ENCODE measurements at places on chromosomes 12 and 14. TPM values are rescaled to one million over a fixed set of nuclear protein-coding genes. Genes with fewer than 3 reads are reported as not detected.

KRT7 gene
- total RNA-seq, result 4.0 TPM

TEX52 gene
- total RNA-seq, result not detected

LRTM2 gene
- not detected for total RNA-seq

TAS2R13 gene
- total RNA-seq, result 5.0 TPM

DNA sequence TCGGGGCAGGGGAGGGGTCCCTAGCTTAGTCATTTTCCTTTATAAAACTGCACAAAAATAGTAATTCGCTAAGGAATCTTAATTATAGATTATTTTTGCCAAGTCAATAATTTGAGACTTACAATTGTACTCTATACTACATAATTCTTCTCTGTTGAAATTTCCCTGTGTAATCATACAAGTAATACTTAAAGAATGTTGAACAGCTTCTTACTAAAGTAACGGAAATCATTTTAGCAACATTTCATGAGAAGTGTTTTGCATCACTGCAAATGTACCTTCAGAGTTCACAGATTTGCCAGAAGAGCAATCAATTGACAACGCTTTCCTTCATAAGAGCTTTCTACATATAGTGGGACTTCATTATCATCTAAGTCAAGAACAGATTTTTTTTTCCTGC lies 7.9 kb upstream of the GNG2 start:
- no peak for DNase-seq

GRCh38 chr12:40313928-40314327 lies 89.1 kb downstream of the LRRK2 start:
- DNase-seq, result no peak

GRCh38 chr12:76830436-76830835 lies 48.4 kb downstream of the CSRP2 start:
- DNase-seq, result no peak

- DNase-seq, result no peak
These were observed 56.4 kb upstream of the PIWIL1 start for GRCh38 chr12:130281153-130281799.

- no peak for DNase-seq
These were observed 18.0 kb downstream of the GPRC5A start for GRCh38 chr12:12909228-12909994.

- no peak for DNase-seq
These were observed 16.3 kb downstream of the MAP4K5 start for GRCh38 chr14:50516091-50516490.

DNA sequence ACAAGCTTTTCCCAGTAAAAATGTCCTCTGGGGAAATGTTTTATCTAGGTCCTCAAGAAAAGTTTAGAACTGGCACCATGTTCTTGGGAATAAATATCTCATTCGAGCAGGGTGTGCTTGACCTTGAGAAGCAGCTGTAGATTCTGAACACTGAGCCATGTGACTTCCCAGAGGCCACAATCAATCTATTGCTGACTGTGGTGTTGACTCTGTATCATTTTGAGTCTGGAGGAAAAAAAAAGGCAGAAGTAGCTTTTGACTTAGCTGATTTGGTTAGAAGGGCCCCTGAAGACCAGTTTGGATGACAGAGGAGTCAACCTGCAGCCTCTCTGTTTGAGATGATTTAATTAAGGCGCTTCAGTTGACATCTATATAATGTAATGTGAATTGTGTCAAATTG lies 592.4 kb upstream of the SEL1L start:
- DNase-seq, result no peak

- no peak for DNase-seq
These were observed 11.6 kb downstream of the SETD3 start for GRCh38 chr14:99468836-99469592.

DNA sequence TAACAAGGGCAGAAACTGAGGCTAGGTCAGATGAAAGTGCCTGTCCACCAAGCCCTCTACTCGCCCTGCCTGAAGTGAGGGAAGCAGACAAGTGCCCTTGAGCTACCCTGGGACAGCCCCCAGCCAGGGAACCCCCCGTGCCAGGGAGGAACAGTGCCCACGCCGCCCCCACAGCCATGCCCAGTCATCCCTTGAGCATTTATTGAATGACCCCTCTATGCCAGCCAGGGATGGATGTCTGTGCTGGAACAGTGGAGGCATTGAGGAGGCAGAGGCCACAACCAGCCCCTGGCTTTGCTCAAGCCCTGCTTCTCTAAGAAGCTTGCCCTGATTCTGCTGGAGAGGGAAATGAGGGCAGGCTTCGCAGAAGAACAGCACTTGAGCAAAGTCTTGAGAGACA lies 3.7 kb upstream of the AQP6 start:
- no peak for DNase-seq

- no peak for DNase-seq
These were observed 51.0 kb upstream of the FERMT2 start for GRCh38 chr14:53001787-53002378.

DNA sequence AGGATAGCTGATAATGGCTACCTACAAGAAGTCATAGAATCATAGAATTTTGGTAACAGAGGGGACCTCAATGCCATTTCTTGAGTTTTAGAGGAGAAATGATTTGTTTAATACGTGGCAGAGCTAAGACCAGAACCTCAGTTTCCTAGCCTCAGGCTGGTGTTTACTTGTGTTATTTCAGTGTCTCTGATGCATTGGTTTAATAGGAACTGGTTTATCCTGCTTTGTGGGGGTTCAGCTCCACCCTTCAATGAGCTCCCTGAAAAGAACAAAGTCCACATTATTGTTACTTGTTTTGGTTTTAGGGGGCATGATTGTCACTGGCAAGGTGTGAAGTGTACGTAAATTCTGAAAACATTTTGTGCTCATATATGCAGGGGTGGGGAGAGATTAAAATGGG lies 55.4 kb downstream of the AKAP6 start:
- DNase-seq, result no peak

- DNase-seq, result no peak
These were observed 38.0 kb downstream of the NFKBIA start for GRCh38 chr14:35366521-35366976.

DNA sequence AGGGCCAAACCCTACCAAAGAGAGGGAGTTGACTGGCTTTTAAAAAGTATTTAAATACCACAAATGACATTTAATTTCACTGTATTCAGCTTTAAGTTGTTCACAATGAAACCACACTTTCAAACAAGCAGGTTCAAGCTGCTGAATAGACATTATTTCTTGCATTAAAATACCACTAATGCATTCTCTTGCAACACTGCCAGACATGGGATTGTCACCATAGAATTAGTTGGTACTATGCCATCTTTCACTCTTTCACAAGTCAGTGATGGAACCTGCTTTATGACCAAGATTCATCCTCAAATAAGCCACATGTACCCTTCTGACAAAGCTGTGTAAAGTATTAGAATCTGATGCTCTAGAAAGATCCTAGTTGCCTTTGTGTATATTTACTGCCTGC lies 239.4 kb downstream of the PAWR start:
- DNase-seq, result no peak

- DNase-seq, result no peak
These were observed 21.2 kb downstream of the MAX start for GRCh38 chr14:65080960-65081747.

DNA sequence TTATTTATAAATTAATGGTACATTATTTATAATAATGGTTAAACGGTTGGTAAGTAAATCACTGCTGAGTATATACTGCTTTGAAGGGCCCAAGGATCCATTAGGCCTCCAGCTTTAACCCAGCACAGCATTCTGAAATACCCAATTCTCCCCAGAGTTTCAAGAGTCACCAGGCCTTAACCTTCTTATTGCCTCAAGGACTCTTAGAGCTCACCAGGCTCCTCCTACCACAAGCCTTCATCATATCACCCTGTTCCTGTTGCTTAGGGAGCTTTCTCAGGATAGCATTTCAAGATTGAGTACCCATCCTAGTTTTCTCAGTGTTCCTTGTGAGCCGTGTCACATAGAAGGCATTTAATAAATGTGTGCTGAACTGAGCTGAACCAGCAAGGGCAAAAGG lies 242.5 kb downstream of the FBXL14 start:
- no peak for DNase-seq

GRCh38 chr14:36217027-36217426 lies 40.5 kb upstream of the PTCSC3 start:
- no peak for DNase-seq

GRCh38 chr14:35351497-35351896 lies 53.1 kb downstream of the NFKBIA start:
- DNase-seq, result no peak

GRCh38 chr14:60506985-60507829 lies 1.7 kb upstream of the SIX6 start:
- no peak for DNase-seq

DNA sequence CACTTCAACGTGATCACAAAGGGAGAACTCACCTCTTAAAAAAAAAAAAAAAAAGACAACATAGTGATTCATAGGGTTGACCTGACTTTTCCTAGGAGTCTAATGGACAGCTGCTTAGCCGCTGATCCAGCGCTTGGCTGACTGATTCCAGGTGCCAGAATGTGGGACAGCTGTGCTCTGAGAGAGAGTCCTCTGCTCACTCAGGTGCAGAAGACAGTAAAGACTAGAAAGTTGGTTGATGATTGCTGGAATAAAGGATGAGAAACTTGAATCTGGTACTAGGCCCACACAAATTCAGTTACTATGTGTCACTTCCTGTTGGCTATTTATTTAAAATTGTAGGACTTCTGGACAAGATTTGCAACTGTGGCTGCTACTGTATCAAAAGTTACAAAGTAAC lies 229.4 kb downstream of the CHST11 start:
- DNase-seq, result no peak

DNA sequence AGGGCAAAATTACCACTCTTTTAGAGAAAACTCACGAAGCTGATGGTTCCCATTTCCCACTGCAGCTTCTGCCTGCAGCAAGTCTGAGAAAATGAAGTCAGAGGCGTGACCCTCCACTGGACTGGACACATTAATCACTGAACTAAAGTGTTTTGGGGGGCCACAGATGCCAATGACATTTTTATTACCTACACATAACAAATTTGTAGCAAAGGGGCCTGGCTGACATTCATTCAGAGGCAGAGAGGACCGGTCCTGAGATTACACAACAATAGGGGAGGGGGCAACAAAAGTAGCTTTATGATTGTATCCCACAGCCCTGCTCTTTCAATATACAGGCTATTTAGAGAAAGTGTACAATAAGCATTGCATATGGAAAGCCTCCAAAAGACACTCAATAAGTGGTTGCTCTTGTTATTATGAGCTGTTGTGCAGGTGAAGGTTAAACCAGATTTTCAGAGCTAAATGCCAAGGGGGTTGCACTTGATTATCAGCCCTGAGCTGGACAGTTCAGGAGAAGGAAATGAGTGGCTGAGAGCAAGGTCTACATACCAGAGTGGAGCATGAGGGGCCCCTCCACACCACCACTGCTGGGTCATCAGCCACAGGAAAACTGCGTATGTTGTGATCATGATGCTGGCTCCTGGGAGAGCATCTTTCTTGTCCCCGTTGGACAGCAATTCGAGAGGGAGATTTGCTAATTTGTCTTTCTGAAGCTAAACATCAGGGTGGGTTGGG lies 41.5 kb upstream of the CCDC60 start:
- no peak for DNase-seq

- no peak for DNase-seq
These were observed 19.4 kb downstream of the SLC2A13 start for GRCh38 chr12:40086471-40086870.

Measured in sciatic nerve (tissue), 2 donors.